ENCODE measurements at places on chromosomes 2 and 18.
A peak's percentile ranks its signal among the peaks of the same experiment; 100 is the strongest.

- no peak for DNase-seq
Observed at GRCh38 chr2:36559221-36559942, 38.6 kb downstream of the FEZ2 start.

DNA sequence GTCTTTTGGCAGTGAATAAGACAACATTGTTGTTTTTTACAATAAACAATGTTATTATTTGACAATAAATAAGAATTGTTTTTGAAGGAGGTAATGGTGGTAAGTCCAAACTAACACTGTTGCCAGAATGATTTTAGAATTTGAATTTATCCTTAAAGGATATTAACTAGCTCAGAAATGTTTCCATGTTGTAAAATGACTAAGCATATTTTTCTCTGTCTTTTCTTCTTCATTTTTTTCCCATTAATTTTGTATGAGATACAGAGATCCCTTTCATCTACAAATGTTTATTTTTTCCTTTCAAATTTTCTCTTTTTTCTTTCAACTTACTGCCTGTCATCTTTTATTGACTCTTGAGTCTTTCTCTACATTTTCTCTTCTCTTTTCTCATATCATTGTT lies 66.5 kb upstream of the DOCK10 start:
- DNase-seq = no peak

DNA sequence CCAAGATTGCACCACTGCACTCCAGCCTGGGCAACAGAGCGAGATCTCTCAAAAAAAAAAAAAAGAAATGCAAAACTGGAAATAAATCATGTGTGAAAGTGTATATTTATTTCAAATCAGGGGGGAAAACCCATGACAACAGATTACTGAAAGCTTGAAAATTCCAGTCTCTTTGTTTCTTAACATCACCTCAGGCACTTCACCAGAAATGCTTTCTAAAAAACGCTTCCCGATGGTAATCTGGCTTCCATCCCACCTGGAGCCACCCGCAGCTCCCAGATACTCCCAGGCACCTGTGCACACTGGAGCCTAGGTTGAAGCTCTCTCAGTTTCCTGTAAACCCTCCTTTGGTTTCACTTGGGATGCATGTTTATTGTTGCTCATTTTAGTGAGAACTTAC lies 7.2 kb upstream of the ITGB6 start:
- no peak for DNase-seq

GRCh38 chr2:172985139-172985892 lies 90.3 kb upstream of the MAP3K20 start:
- peak; percentile 30 for DNase-seq

DNA sequence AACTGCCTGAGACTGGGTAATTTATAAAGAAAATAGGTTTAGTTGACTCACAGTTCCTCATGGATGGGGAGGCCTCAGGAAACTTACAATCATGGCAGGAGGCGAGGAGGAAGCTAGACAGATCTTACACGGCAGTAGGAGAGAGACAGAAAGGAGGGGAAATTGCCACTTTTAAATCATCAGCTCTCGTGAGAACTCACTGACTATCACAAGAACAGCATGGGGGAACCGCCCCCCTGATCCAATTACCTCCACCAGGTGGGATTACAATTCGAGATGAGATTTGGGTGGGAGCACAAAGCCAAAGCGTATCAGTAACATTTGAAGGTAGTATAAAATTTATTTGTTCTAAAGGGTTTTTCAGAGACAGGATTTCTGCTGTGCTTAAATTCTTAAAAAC lies 5.4 kb downstream of the GALM start:
- DNase-seq = no peak

DNA sequence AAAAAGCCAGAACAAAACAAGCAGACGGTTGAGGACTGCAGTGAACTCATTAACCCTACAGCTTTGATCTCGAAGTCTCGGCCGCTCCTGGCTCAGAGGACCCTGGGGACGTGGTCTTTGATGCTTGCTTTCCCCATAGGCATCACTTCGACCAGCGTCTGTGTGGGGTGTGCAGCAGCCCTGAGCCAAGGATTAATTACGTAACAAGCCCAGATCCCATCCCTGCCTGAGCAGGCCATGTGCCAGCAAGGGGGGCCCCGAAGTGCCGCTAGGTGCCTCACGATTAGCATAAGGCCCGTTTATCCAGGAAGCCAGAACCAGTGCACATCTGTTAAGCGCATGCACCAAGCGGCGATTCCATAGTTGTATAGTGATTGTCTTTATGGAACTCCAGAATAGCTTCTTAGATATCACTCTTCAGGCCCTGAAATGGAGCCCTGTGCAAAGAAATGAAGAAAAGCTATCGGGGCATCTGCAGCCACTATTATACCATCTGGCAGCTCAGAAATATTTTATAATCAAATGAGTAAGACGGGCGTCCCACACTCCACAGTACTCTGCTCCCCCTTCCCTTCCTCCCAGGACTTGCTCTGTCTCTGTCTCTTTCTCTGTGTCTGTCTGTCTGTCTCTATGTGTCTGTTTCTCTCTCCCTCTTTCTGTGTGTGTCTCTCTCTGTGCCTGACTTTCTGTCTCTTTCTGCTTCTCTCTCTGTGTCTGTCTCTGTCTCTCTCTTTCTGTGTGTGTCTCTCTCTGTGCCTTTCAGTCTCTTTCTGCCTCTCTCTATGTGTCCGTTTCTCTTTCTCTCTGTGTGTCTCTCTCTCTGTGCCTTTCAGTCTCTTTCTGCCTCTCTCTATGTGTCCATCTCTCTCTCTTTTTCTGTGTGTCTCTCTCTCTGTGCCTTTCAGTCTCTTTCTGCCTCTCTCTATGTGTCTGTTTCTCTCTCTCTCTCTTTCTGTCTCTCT lies 41.7 kb downstream of the HPCAL1 start:
- DNase-seq = no peak

DNA sequence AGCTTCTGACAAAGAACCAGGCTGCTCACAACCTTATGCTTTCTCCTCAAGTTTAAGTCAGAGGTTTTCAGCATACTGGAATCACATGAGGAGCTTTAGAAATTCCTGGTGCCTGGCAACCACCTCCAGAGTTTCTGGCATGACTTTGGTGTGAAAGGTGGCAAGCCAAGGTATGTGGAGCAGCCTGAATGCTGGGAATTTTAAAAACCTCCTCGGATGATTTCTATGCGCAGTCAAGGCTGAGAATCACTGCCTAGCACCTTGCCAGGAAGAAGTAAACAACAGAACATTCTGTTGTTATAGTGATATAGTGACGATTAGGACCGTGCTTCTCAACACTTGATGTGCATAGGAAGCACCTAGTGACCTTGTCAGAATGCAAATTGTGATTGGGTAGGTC lies 11.7 kb downstream of the CCBE1 start:
- no peak for DNase-seq

DNA sequence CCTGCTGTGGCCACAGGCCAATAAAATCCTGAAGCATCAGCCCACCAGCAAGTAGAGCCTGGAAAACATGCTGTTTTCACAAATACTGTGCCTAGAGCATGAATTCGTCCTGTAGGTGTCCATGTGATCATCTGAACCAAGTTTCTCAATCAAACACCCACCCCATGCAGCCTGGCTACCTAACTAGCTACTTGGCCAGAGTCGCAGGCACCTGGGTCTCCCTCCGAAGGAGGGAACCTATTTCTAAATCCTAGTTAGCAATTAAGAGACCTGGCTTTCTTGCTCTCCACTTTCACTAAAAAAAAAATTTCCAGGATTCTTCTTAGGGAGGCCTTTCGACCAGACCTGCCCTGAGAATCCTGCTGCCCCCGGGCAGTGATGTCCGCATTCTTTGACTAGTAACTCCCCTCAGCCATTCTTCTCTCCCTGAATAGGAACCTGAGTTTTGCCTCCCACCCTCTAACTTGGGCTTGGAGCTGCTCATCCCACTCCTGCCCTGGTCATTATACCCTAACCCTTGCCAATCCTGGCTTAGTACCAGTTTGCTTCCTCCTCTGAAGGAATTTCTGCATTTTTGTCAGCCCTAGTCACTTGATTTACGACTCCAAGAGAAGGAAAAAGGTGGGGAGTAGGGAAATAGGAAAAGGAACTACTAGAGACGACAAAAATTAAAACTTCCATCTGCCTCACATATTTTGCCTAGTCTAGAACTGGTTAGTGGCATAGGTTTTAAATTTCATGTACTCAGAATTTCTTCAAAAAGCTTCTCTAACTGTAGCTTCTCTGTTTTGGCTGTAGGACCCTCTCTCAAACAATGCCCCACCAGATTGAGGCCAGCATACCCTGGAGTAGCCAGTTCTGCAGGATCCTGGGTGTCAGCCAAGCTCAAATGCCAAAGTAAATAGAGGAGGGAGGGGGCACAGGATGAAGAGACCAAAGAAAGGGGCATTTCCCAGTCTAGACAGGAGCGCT lies 25.4 kb upstream of the TANK start:
- no peak for DNase-seq

DNA sequence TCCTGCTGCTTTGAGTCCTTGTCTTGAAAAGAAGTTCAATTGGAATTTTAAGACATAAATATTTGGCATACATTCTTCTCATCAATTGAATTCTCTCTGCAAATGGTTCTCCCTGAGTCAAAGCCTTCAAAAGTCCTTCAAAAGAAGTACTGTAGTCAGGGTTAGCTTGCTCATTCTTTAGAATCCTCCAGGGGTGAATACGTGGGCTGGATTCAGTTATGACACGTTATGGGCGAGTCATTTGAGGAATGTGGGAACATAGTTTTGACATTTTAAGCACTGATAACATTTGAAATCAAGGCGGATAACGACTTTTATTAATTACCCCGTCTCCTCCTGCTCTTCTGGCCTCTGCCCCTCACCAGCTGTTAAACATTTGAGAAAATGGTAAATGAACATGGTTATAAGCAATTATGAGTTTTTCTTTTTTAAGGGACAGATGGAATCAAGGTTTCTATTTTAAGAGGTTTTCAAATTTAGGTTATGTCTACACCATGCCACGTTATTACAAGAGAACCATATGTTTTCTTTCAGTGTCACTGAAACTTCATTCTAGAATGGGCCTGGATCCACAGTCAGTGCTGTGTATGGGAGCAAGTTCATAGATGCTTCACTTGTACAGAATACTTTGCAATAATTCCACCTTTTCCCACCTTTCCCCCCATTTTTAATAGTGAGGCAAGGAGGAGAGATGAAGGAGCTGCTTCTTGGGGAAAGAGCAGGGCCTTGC lies 273.1 kb downstream of the TSN start:
- no peak for DNase-seq

DNA sequence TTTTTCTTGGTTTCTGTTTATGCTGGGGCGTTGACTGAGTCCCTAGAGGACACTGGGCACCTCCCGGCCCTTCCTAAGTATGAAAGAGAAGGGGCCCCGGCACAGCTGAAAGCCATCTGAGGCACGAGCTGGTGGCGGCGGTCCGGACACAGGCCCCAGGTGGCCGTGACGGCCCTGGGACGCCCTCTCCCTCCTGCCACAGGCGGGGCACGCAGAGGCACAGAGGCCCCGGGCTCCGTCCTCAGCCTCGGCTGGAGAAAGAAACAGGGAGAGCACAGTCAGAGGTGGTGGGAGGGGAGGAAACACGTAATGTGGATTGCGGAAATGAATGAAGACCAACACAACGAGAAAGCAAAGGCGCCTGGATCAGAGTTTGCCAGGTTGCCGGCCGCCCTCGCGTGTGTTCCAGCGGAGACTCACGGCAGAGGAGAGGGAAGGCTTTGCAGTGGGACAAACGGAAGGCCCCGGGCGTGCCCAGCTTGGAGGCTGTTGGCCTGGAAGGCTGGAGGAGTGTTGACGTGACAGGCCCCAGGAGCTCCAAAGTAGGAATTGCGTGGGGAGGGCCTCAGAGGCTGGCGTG lies 119.1 kb downstream of the PTGR3 start:
- DNase-seq = no peak

DNA sequence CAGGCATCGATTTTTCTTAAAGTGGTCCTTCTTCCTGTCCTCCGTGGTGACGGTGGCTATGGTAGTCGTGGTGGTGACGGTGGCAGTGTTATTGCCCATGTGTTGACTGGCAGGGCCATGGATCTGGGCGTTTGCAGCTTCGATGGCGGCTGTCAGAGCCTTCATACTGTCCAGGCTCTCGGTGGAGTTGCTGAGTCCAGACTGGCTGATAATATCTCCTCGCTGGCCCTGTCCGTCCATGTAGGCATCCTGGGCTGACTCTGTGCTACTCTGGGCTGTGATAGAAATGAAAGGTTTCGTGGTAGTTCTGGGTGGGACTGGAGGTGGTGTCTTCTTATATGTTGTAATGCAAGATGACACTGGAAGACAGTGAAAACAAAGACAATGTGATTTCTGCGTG lies 131.9 kb downstream of the TGIF1 start:
- DNase-seq = no peak

DNA sequence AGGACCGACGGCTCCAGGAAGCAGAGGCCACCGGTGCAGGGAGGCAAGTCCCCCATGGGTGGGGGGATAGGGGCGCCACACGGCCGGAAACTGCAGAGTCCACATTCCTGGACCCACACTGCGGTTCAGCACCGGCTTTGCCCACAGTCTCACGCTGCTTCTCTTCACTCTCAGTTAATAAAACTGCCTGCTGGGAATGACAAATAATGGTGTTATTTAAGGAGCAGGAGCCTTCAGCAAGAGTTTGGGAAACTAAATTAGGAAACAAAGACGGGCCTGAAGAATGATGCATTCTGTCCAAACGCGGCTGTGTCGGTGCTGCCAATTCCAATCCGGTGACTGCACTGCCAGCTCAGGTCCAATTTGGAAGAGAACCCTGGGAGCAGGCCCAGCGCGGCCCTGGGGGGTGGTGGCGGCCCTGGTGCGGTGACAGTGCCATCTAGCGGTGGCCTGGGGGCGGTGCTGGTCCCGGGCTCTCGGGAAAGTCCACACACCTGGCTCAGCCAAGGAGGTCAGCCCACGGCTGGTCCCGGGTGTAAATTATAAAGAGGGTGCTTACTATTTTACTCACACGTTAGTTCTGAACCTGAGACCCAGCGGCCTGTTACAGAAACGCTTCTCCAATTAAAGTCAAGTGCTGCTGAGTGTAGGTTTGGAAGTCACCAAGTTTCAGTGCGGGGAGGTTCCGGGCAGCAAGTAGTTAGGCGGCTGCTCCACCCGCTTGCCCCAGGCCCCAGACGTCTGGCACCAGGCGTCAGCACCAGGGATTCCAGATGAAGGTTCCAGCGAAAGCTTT lies 73.1 kb upstream of the PXDN start:
- DNase-seq = peak; percentile 40

GRCh38 chr18:55647331-55647730 lies 59.3 kb upstream of the TCF4 start:
- no peak for DNase-seq

GRCh38 chr18:32093523-32093922 lies 1.8 kb downstream of the RNF138 start:
- peak; percentile 86 for DNase-seq

DNA sequence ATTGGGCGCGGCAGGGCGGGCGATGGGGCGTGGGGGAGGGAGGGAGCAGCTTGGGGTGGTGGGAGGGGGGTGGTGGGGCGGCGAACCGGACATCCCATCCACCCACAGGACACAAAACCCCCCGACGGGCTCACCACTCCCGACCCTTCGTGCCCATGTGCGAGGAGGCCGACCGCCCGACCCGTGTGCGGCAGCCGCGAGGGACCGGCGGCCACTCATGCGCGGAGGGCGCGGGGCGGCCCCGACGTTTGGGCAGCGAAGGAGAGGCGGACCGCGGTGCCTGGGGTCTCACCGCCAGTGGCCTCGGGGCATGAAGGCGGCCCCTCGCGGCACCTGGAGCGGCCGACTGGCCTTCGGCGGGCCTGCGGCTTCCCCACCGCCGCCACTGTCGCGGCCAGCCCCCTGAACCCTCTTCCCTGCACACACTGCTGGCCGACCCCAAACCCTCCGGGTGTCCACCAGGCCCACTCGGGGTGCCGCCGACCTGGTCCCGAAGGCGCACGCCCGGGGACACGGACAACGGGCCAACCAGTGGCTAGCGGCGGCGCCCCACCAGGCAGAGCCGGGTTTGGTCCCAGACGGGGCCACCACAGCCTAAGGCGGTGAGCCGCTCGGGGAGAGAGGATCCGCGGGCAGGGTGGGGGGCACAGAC lies 94.6 kb upstream of the ANKRD30BL start:
- DNase-seq = no peak
